Chondrocyte (in vitro differentiated cells): ENCODE measurements at places on chromosomes 11 and 22.

GRCh38 chr22:32336121-32336603 lies 21.5 kb upstream of the RFPL3 start:
- DNase-seq, result peak; percentile 34

GRCh38 chr11:112511271-112511670 lies 250.6 kb upstream of the PLET1 start:
- DNase-seq, result no peak

DNA sequence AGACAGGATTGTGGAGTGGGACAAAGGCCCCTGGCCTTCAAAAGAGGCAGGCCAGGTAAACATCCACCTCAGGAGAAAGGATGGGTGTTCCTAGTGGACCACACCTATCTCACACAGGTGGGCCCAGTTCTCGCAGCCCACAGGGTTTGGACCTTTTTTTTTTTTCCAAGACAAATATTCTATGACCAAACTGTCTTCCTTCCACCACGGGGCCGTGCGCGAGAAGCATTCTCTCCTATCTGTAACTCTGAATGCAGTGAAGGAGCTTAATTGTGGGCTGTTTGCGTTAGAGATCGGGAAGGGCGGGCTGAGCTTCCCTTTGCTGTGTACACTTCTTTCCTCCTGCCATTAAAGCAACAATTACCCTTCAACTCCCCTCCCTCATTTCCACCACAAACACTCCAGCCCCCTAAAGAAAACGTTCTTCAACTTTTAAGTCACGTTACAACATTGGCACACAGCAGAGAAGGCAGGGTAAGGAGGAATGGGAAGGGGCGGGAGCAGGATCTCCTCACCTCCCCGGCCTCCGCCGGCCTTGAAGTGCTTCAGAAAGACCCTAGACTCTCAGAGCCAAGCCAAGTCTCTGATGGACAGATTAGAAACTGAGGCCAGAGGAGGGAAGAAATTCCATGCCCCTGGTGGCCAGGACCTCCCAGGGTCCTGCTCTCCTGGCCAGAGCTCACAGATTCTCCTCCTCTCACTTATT lies 238.4 kb downstream of the BUD13 start:
- no peak for DNase-seq

DNA sequence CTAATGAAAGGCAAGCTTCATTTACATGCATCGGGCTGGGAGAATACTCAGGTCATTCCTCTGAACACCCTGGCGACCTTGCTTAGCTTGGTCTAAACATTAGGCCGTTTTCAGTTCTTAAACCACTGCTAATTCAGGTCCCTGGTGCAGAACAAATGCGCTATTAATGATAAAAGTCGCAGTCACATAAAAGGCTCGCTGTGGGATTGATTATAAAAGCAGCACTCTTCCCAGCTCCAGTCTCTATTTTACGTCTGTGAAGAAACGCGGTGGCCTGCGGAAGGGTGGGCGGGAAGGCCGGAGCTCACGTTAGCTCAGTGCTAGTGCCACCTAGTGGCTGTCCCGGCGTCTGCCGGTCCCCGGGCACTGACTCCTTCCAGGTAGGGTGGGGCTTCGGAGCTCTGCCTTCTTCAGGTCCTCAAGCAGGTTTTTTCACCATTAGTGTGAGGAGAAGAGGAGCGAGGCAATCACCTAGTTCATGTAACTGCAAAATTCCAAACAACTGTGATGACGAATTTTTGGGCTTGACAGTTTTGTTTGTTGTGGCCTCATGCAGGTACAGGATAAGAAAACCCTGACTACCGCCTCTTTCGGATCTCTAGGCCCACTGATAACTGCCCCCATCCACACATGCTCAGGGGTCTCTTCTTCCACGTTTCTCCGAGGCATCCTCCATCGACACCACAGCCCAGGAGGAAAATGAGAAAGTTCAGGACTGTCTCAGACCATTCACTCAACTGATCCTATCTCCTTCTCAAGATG lies 66.5 kb upstream of the CLMP start:
- DNase-seq, result no peak

DNA sequence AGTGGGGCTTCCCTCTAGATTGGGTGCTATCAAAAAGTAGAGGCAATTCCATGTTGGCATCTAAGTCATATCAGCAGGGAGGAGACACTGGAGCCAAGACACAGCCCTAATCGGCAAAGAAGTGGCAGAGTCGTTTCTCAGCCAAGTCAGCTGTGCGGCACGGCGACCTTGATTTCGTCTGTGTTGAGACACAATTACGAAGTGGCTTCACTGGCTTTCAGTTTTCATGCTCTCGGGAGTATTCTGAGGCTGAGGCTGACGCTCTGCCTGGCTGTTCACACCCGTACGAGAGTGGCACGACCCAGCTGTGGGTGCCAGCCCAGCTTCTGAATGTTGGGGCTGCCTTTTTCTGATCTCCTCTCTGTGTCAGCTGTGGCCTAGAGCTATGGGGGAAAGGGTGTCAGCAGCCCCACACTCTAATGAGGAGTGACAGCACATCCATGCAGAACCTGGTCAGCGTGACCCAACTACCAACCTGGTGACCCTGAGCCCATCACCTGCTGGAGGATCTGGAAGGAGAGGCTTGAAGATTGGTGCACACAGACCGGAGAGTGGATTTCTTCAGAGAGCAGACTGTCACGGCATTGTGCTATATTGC lies 105.7 kb upstream of the TMEM45B start:
- no peak for DNase-seq

GRCh38 chr11:78274739-78275138 lies 86.0 kb downstream of the USP35 start:
- no peak for DNase-seq

- no peak for DNase-seq
These were observed 15.7 kb downstream of the RAC2 start for GRCh38 chr22:37228106-37229011.

DNA sequence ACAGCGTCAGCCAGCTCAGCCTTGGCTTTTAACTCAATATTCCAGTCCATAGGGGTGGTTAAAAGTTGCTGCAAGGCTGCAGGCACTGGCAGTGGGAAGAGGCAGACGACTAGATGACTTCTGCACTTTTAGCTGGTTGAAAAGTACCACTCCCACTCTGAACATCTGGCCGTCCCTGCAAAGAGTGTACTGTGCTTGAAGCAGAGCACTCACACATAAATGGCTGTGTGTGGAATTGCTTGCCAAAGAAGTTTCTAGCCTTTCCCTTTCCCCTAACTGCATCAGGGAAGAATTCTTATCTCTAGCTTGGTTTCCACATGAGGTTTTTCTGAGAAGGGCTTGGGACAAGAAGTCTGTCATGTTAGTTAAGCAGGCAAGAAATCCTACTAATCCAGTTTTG lies 5.1 kb upstream of the PHLDB1 start:
- DNase-seq, result no peak

DNA sequence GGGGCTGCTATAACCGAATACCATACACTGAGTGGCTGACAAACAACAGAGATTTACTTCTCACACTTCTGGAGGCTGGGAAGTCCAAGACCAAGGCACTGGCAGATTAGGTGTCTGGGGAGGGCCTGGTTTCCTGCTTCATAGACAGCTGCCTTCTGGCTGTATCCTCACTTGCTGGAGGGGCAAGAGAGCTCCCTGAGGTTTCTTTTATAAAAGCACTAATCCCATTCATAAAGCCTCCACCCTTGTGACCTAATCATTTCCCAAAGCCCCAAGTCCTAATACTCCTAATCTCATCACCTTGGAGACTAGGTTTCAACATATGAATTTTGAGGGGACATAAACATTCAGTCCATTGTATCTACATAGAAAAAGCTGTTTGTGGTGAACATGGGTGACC lies 131.8 kb downstream of the KIRREL3 start:
- DNase-seq, result no peak

DNA sequence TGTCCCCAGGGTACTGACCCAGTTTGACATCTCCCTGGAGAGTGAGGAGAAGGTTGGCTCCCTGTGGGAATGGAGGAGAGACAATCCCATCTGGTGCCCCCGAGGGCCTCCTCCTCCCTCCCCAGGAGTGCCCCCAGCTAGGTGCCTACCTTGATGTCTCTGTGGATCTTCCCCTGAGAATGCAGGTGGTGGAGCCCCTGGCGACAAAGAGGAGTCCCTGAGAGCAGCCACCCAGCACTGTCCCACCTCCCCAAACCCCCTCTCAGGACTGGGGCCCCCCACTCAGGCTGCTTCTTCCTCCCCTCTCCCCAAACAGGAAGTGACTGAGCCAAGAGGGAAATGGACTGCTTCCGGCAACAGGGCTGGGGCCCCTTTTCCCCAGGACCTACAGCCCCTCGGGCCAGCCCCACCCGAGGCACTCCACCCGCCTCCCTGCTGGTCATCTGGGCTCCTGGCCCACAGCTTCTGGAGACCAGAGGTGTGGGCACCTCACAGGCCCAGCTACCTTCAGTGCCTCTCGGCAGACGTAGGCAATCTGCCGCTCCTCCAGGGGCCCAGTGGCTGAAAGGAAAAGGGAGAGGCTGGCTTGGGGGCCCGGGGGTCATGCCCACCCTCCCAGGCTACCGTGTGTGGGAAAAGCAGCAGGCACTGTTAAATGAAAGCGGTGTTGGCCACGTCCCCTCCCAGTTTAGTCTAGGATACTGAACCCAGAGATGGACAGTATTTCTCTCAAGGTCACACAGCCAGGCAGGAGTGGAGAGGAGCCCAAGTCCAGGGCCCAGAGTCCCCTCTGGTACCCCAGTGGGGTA lies 1.2 kb downstream of the MAP4K2 start:
- DNase-seq, result no peak

GRCh38 chr11:17894929-17895658 lies 117.8 kb downstream of the SERGEF start:
- no peak for DNase-seq

DNA sequence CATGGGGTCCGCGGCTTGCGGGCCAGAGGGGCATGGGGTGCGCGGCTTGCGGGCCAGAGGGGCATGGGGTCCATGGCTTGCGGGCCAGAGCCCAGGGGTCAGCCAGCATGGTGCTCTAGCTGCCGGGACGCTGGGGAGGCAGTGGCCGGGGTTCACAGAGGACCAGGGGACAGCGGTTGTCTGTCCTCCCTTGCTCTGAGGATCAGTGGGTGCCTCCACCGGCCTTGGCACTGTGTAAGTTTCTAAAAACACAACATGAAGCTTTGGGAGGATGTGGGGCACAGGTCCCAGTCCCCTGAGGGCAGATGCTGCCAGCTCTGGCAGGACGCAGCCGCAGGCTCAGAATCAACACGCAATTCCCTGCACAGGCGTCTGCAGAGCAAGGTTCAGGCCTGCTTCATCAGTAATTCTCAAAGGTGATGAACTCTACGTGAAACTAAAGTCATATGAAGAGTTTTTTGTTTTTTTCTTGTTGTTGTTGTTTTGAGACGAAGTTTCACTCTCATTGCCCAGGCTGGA lies 3.0 kb downstream of the MLC1 start:
- DNase-seq, result peak; percentile 60

- DNase-seq, result no peak
These were observed 4.2 kb downstream of the LMO1 start for GRCh38 chr11:8259306-8259959.

DNA sequence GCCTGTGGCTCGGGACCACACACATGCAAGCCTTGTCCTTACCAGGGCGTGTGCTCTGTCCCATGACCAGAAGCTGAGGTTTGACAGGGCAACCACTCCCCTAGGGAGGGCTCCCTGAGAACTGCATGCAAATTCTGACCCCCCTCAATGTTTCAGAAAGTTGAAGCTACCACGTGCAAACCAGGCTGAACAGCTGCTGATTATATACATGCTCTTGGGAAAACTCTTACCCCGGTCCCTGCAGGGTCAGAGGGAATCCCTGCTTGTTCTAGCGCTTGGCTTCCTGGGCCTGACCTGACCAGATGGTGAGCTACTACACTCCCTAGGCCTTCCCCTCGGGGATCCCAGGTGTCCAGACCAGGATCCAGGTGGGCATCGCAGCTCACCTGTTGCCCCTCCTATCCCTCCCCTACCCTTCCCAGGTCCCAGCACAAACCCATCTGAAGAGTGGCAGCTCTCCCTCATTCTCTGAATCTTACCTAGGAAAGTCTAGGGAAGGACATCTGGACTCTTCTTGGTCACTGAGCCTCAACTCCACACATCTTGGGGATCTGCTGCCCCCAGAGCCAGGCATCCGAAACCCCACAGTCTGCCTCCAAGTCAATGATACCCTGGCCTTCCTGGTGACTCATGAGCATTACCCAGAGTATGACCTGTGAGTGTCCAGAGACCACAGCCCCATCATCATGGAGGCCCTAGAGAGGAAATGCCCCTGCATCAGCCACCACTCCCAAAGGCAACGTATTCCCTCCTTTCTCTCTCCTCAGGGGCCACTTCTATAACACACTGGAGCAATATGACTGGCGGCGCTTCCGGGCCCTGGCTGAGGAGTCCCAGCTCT lies 61.5 kb downstream of the BTG4 start:
- DNase-seq, result peak; percentile 29

DNA sequence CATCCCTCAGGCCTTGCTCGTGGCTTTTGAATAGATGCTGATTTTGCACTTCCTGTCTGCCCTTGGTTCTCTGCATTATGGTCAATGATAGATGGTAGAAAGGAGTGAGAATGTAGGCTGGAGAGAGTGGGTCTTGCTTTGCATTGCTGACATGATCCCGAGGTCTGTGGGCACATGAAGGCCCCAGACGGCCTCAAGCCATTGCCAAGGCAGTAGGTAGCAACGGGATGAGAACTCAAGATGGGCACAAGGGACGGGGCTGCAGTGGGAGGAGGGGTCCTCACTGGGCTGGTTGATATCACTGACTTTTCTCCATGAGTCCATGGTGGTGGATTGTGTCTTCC lies 54.0 kb downstream of the GAB4 start:
- DNase-seq, result peak; percentile 32

GRCh38 chr22:37088108-37088605 lies 21.4 kb downstream of the TMPRSS6 start:
- DNase-seq, result no peak

DNA sequence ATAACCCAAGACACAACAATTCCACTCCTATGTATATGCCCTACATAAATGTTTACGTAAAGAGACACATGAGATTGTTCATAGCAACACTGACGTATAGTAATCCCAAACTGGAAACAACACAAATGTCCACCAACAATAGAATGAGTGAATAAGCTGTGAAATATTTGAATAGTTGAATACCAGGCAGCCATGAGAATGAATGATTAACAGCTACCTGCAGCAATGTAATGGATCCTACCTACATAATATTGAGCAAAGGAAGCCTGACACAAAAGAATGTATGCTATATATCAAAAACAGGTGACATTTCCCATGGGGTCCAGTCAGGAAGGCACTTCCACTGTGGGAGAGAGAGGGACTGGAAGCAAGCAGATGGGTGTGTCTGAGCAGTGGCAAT lies 92.8 kb upstream of the LINC01488 start:
- DNase-seq, result no peak

GRCh38 chr11:64469288-64469687 lies 110.3 kb downstream of the RPS6KA4 start:
- peak; percentile 30 for DNase-seq

DNA sequence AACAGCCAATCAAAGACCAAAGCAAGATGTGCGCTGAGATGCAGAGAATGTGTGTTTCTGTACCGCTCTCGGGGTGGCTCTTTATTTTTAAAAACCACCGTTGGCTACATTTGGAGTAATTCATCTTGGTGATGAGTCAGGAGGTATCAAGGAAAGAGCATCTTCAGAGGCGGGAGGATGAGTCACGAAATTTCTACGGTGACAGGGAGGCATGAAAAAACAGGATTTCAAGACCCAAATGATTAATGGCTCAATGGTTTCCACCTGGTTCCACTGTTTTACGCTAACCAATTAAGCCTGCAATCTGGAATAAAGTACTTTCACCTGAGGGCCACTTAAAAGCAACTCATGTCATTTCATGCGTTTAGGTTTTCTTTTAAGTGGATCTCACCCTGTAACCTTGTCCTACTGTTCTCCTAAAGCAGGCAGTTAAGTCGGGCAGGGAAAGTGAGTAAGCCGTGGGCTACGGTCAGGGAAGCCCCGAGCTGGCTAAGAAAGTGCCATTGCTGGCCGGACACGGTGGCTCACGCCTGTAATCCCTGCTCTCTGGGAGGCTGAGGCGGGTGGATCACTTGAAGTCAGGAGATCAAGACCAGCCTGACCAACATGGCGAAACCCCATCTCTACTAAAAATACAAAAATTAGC lies 74.6 kb downstream of the CELSR1 start:
- DNase-seq, result no peak
